Stimulated activated naive CD8-positive, alpha-beta T cell treated with anti-CD3 and anti-CD28 coated beads, Interleukin-15, Interleukin-2, amounts not matched to agents 100 U/mL and 50 U/mL, for 24 hours (primary cell): ENCODE measurements at places on chromosomes 6 and 20.
A peak's percentile ranks its signal among the peaks of the same experiment; 100 is the strongest.

DNA sequence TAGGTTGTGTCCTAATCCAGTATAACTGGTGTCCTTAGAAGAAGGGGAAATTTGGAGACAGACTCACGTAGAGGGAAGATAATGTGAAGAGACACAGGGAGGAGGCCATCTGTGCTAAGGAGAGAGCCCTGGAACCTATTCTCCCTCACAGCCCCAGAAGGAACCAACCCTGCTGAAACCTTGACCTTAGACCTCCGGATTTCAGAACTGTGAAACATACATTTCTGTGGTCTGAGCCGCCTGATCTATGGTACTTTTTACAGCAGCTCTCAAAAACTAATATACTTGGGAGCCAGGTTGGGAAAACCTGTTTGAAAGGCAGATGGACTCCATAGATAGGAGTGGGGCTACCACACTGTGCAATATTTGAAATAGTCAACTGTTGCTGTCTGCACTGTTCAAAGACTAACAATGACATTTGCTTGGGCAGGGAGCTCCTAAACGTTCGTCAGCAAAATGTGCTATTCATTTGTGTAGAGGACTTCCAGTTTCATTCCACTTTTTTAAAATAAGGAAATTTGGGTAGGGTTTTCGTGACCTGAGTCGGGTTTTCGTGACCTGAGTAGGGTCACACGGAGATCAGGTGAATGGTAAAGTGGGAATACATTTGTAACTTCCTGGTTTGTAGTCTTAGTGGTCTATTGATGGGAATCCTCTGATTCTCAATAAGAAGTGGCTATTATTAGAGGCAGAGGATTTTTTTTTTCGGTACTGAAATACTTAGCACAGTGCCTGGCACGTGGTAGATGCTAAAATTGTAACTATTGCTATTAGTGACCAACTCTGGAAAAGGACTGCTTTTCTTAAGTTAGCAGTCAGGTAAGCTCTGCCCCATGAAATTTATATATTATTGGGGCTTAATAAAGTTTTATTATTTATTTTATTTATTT lies 11.4 kb downstream of the TAGAP start:
- no peak for DNase-seq

GRCh38 chr6:144289006-144289405 lies 3.9 kb downstream of the UTRN start:
- DNase-seq: no peak

GRCh38 chr6:40997234-40997957 lies 41.6 kb downstream of the UNC5CL start:
- DNase-seq: no peak

DNA sequence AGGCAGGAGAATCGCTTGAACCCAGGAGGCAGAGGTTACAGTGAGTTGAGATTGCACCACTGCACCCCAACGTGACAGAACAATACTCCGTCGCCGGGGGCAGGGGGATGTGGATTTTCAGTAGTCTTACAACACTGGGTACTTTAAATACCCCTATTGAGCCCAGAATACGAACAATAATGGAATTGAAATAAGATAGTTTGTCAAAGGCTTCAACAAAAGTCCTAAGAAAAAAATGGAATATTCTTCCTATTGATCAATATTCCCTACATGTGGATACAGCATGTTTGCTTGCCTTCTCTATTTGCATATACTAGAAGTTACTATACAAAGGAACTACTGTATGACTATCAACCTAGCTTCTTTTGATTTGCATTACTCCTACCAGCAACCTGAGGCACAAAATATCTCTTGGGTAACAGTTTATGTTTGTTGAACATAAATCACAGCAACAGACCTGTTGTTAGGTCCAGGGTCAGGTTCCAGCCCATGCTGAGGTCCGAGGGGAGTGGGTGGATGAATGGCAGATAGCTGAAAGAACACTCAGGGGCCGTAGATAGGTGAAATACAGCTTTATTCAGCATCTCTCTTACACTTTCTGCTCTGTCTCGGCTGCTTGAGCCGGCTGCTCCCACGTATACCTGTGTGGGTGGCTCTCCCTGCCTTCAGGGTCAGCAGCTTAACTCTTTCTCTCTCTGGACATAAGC lies 23.8 kb downstream of the MAN1A1 start:
- no peak for DNase-seq

DNA sequence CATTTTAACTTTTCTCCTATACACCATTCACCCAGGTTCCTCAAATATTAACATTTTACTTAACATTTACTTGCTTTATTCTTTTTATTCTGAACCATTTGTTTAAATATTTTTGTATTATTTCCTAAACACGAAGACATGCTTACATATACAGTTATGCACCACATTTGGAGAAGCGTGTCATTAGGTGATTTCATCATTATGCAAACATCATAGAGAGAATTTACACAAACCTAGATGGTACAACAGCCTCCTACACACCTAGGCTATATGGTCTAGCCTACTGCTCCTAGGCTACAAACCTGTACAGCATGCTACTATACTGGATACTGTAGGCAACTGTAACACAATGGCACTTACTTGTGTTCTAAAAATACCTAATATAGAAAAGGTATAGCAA lies 6.6 kb downstream of the TDP2 start:
- no peak for DNase-seq

DNA sequence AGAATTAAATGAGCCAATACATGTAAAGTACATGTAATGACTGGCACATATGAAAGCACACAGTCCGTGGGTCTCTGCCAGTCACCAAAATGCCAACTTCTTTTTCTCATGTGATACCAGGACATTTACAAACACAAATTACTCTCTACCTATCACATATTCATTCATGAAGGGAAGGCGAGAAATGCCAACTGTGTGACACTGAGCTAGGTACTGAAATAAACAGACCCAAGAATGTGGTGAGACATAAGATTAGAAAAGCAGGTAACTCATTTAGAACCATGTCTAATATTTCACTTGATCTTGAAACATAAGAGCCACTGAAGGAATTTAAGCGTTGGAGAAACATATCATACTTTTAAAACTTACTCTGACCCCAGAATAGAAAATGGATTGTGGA lies 41.4 kb downstream of the HBS1L start:
- no peak for DNase-seq

DNA sequence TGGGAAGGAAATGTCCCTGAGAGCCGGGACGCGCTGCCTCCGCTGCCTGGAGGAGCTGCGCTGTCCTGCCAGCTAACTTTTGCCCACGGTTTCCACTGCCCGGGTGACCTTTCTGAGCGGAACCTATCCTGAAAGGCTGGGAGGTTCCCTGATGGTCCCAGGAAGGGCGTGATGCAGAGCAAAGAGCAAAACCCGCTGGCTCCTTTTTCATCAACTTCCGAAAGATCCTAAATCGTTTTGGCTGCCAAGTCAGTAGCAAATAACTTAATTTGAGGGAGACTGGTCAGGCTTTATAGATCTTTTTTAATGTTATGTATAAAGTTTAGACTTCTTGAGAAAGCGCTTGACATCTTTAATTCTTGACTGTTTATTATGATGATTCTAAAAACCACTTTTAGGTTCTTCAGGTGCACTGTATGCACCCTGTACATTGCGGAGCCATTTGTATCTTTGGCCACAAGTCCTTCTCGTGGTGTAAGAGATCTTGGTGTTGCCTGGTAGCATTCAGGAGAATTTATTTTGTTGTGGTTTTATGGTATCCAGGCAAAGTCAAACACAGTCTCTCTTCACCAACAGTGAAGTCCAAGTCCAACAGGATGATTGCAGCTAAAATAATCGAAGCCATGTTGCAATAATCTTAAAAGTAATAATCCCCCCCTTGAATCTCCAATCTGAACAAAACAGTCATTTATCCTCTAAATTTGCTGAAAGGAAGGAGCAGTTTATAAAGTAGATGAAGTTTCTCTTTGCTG lies at the start of gene SYNE1:
TSS of gene SYNE1 (minus strand) at position 67 of the 752 bp plus-strand sequence. CDS start 9,031 bp downstream, outside the sequence.
- no peak for DNase-seq

GRCh38 chr20:36271639-36272546 lies 34.2 kb upstream of the DLGAP4 start:
- no peak for DNase-seq

- peak; percentile 5 for DNase-seq
Observed at GRCh38 chr20:19757487-19758132, 448 bp upstream of the RIN2 start.

DNA sequence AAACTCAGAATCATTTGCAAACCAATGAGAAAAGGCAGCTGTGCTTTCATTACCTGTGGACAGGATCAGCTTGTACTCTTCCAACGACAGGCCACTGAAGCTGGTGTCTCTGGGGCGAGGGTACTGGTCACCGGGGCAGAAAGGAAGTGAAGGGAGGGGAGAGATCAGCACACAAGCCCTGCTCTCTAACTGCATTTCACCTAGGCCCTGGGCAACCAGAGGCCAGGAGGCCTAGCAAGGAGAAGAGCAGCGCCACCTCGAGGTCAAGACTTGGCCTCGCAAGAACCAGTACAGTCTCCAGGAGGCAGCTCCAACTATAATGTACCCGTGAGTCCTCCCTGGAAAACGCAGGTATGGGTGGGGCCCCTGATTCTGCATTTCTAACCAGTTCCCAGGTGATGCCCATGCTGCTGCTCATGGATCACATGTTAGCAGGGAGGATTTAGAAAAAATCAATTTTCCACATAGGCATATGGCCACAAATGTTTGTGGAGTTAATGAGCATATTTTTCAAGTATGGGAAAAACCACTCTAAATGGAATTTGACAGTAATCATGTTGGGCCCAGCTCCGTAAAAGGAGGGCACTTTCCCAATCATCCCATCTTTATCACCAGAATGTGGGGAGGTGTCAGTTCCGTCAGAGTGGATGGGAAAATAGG lies 11.0 kb downstream of the UQCC2 start:
- peak; percentile 75 for DNase-seq

DNA sequence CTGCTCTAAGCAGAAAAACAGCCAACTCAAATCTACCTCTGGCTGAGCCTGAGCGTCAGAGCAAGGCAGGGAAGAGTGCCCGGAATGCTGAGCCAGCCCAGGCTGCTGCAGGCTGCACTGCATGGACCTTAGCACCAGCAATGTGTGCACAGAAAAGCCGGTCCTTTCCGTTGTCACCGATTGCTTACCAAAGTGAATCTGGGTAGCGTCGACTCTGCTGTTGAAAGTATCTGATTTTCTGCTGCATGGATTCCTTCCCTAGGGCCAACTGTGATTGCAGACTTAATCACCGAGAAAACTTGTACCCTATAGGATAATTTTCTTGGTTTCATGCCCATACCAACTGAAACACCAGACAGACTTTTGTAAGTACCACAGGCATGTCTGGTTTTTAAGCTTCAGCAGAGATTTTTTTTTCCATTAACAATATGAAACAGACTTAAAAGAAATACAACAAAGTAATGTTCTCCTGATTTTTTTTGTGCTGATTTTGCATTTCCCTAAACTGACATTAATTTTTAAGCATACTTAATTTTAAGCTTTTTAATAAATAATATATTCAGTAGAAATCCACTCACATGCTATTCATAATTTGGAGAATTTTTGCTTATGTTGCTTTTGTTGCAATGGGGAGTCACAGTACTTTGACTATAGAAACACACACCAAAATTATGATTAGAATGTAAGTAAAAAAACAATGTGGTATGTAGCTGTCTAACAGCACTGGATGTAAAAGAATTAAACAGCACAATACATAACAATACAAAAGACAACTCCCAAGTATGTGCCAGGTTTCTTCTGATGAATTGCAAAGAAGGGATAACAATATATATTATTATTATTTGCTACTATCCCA lies 218.0 kb downstream of the THBS2 start:
- no peak for DNase-seq

- no peak for DNase-seq
Observed at GRCh38 chr20:25053255-25054031, 4.5 kb downstream of the ACSS1 start.

DNA sequence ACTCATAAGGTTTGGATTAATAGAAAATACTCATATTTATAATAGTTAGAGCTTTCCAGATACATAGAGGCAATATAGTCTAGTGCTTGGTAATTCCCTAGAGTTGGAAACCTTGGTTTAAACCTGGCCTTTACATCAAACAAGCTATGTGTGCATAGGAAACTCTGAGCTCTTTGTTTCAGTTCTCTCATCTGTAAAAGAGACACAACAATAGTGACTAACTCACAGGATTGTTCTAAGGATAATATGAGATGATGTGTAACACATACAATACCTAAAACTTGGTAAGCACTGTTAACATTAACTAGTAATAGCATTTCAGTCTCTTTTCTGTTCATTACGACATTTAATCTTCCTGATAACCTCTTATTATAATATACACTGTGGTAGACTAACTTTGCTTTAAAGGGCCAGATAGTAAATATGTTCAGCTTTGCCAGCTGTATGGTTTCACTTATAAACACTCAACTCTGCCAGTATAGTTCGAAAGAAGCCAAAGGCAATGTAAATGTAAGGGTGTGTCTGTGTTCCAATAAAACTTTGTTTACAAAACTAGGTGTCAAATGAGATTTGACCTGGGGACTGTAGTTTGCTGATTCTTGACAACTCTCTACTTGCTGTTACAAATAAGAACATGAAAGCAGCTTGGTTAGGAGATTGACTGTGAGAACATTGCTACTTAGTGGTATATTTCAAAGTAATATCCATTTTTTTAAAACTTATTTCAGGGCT lies 370.6 kb upstream of the FLRT3 start:
- DNase-seq: no peak

- no peak for DNase-seq
Observed at GRCh38 chr6:154361476-154361875, 4.9 kb upstream of the IPCEF1 start.

- DNase-seq: no peak
Observed at GRCh38 chr6:133040094-133040802, 200.9 kb upstream of the EYA4 start.

DNA sequence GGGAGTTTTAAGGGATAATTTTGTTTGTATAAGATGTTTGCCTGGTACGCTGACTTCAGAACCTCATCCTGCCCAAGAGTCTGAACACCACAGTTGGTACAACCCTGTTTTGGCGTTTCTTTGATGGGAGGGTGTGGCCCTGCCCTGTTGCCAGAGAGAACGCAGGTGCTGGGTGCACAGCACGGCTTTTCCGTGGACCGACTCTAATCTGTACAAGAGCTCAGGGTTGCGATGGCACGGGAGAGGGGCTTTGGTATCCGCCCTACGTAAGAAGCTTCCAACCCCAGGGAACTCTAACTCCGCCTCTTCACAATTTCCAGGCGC lies 1.3 kb downstream of the CYP24A1 start:
- DNase-seq: no peak

- DNase-seq: no peak
Observed at GRCh38 chr6:142737368-142738034, 207.5 kb downstream of the HIVEP2 start.

GRCh38 chr20:13344671-13345070 lies 123.6 kb downstream of the ISM1 start:
- DNase-seq: no peak

- DNase-seq: no peak
Observed at GRCh38 chr6:101113468-101114260, 232.5 kb upstream of the ASCC3 start.

GRCh38 chr6:115570331-115570730 lies 490.4 kb downstream of the FRK start:
- DNase-seq: no peak
